ENCODE measurements at places on chromosomes 3 and 15.

DNA sequence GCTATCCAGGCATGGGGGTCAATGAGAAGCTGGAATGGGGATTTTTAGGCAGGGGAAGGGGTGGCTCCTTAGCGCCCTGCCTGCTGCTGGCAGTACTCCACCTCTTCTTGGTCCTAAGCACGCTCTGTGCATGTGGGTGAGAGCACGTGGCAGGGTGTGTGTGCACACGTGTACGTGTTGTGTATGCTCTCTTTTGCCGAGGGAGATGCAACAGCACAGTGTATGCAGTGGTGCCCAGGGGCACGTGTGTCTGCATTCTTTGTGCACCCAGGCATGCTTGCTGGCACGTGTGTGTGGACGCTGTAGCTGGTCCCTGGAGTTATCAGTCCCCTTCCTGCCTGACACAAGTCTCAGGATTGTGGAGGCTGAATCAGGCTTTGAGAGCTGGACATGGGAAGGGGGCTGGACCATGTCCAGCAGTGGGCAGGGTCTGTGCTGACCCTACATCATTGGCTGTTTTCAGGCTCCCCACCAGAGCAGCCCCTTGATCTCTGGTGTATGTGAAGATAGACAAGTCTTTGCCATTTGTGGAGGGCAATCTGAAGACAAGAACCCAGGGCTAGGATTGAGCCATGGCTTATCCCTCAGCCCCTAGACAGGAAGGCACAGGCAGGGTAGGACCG, 1.9 kb upstream of the CAMKV start:
- no peak for DNase-seq

- DNase-seq = peak; percentile 25
Observed at GRCh38 chr3:71652781-71653413, 69.4 kb upstream of the FOXP1 start.

- no peak for DNase-seq
Observed at GRCh38 chr3:16423298-16423697, 90.2 kb downstream of the RFTN1 start.

DNA sequence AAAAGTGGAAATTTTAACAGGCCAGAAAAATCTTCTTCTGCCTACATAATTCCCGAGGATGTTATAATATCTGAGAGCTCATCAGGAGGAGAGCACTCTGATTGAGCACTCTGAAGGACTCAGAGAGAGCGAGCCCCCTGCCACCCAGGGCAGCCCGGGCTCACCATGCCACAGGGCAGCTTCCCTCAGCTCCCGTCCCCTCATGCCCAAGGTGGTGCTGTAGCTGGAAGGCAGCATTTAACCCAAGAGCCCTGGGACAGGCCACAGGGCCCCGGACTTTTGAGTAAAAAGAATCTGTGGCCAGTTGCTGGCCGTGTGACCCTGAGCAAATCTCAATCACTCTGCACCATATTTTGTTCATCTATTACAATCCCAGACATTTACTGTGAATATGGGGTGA, 23.5 kb upstream of the RAD18 start:
- DNase-seq = no peak

DNA sequence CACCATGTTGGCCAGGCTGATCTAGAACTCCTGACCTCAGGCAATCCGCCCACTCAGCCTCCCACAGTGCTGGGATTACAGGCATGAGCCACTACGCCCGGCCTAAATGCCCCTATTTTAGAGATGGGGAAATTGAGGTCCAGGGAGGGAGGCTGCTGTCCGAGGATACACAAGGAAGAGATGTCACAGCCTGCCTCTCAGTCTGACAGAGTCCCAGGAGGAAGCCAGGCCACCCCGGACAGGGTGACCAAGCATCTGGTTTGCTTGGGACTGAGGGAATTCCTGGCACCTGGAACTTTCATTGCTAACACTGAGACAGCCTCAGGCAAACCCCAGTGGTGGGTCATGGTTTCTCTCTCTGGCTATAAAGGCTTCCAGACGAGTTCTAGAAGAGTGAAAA, 30.6 kb upstream of the ADAMTS7 start:
- no peak for DNase-seq

- DNase-seq = no peak
Observed at GRCh38 chr3:46944191-46944590, 32.4 kb downstream of the CCDC12 start.

- DNase-seq = no peak
Observed at GRCh38 chr3:64983583-64984359, 296.0 kb upstream of the ADAMTS9 start.

GRCh38 chr3:112973325-112974177, 1.4 kb downstream of the CD200R1 start:
- DNase-seq = peak; percentile 71

GRCh38 chr3:174931473-174932353, 72.6 kb downstream of the NAALADL2 start:
- DNase-seq = no peak

DNA sequence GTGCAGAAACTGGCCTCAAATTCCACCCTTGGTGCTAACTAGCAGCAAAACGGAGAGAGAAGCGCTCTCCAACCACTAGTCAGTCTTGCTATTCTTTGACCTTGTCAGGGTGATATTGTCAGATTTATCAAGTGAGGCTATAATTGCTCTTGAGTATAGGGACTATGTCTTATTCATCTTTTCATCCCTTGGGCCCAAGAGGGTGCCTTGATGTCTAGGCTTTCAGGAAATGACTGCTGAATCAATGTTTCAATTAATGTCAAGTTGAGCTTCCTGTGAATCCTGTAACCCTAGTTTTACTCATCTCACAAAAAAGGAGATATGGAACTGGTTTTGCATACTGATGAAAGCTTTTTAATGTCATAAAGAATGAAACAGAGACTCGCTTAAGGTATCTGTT, 701.3 kb downstream of the EDEM1 start:
- no peak for DNase-seq

- peak; percentile 32 for DNase-seq
Observed at GRCh38 chr3:53162672-53163443, 1.8 kb downstream of the PRKCD start.

- DNase-seq = no peak
Observed at GRCh38 chr3:17798000-17798399, 55.6 kb upstream of the TBC1D5 start.

GRCh38 chr15:71115567-71116351, 488 bp downstream of the THSD4 start:
- no peak for DNase-seq

GRCh38 chr3:126464997-126465396, 10.7 kb downstream of the ZXDC start:
- no peak for DNase-seq

DNA sequence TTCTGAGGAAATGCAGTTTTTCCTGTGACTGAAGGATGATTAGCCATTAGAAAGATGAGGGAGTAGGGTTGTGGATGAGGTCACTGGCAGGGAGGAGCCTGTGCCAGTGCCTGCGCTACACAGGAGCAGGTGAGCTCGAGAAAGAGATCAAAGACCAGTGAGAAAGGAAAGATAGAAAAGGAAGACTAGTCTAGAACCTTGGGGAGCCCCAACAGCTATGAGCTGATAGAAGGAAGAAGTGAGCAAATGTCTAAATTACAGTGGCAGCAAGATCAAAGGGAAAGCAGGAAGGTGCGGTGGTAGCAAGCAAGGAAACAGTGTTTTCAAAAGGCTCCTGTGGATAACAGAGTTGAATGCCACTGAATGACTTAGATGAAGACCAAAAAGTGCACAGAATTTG, 39.6 kb downstream of the LNP1 start:
- DNase-seq = no peak

- no peak for DNase-seq
Observed at GRCh38 chr3:58308728-58309127, 2.4 kb downstream of the HTD2 start.

- peak; percentile 16 for DNase-seq
Observed at GRCh38 chr3:167740961-167741587, 5.6 kb downstream of the SERPINI1 start.

GRCh38 chr3:191781044-191781443, 320.1 kb downstream of the PYDC2 start:
- DNase-seq = no peak

DNA sequence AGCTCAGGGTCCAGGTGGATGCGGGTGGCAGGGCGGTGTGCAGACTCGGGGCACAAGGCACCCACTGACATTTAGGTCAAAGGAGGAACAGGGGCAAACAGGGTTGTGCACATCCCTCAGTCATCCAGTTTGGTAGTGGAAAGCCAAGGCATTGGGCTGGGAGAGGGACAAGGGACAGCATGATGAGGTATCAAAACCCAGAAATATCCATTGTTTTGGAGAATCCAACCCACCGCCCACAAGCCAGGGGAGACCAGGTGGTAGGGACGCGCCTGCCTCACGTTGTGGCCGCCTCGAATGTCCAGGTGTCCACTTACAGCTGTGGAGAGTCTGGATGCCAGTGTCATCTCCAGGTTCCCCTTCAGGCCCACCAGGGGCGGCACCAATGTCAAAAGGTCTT, 33.3 kb downstream of the SLC41A3 start:
- DNase-seq = no peak

DNA sequence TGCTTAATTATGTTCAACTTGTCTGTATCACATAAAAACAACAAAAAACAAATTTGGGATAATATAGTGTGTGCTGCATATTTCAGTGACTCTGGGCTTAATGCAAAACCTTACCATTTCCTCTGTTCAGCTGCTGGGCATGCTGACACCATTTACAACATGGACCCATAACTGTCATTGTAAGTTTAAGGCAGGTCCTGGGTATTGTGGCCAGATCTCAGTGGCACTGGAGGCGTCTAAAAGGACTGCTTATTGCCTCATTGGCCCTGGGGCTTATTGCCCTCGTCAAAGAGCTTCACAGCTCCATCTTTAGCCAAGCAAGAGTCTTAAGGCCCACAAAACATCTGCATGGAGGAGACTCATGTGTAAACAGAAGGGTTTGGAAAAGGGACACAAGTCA, 390.2 kb downstream of the NR2F2 start:
- no peak for DNase-seq

- no peak for DNase-seq
Observed at GRCh38 chr3:135090020-135090717, 295.1 kb downstream of the EPHB1 start.

GRCh38 chr3:130834476-130834875, 59.4 kb upstream of the ATP2C1 start:
- DNase-seq = no peak

DNA sequence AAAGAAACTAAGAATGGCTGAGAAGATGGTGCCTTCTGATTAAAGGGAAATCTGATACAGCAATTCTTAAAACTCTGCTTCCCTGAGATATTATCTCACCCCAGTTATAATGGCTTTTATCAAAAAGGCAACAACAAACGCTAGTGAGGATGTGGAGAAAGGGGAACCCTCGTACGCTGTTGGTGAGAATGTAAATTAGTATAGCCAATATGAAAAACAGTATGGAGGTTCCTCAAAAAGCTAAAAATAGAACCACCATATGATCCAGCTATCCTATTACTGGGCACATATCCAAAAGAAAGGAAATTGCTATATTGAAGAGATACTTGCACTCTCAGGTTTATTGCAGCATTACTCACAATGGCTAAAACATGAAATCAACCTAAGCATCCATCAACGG, 65.1 kb downstream of the GOLIM4 start:
- DNase-seq = no peak

GRCh38 chr15:58574631-58575030, 142.8 kb downstream of the LIPC start:
- DNase-seq = no peak

DNA sequence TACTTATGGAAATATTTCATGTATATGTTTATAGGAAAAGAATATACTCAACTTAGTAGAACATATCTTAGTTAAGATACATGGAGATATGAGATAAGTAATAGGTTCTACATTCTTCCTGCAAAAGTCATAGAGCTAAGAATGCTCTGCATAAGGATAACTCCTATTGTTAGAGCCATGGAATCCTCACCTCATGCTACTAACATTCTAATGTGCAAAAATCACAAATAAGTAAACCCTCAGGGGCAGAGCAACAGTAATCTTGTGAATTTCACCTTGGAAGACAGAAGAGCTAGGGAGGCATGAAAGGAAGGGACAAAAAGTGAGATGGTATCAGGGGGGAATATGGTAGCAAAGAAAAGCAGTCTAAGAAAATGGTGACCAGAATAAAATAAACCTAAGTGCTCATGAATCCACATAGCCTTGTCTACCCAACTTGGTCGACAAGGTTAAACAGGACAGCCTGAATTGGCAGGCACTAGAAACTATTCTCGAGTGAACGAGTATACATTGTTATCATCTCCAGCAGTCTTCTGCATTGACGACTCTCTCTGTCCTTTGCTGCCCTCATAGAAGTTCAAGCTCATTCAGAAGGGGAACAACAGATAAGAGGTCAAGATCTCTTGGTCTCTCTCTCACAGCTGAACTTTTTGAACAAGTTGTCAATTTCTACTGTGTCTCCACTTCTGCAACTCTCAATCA, 52.8 kb downstream of the XRN1 start:
- DNase-seq = no peak

- DNase-seq = peak; percentile 56
Observed at GRCh38 chr3:46693038-46693891, at the start of gene ALS2CL. ALS2CL (minus strand) TSS chr3:46693679; CDS start chr3:46689440, 4,239 bp downstream.

DNA sequence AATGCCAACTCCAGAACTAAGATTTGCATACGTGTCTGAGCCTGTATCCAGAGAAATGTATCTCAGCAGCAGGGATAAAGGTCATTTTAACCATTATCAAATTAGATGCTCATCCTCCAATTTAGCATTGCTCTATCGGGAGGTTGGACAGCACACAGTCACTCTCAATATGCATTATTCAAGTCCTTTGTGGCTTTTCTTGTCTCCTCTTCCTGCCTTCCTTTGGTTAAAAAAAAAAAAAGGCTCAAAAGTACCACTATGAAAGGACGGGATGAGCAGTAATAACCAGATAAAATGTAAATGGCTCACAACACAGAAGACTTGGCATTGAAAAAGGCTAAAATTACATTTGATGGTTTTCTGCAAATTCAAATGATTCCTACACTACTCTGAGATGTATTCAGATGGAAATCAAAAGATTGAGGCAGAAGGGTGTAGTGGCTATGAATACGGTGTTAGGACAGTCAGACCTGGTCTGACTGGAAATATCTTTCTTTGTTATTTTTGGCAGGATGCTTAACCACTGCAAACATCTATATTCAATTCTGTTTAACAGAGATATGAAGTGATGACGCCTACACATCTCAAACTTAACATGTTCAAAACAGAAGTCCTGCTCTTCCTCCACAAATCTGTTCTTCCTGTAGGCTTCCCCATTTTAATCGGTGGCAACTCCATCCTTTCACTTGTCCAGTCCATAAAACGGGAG, 109.6 kb downstream of the ADAMTS9 start:
- DNase-seq = no peak

DNA sequence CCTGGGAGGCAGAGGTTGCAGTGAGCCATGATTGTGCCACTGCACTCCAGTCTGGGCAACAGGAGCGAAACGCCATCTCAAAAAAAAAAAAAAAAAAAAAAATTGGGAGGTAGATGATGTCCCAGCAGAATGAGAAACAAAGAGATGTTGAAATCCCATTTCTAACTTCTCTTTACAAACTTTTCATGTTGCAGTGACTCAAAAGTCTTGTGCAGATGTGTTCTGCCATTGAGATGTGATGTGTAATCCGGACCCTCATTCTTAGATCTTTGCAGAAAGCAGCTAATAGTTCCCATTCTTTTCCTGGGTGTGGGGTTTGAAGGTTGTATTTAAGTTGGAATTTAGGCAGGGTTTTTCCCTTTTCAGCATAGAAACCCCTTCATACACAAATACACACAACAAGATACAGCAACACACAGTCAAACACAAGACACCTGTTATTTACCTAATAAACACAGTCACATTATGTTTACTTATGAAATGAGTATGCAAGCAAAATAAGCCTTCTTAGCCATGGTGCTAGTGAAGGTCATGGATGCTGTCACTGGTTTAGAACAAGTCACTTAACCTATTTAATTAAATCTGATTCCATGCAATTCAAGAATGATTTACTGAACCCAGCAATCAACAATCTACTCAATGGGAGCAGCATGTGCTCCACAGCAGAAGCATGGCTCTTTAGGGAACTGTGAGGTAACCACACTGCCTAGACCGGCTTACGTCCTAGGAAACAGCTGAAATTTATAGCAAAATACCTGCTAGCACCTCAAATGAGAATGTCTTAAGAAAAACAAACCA, 14.9 kb downstream of the SIAH2 start:
- no peak for DNase-seq

All from stimulated activated CD4-positive, alpha-beta T cell treated with anti-CD3 and anti-CD28 coated beads, Interleukin-4, amount 100 ng/mL, for 24 hours (primary cell).